ENCODE measurements at places on chromosomes 4 and X.

- H3K27me3 ChIP-seq: peaks cover 7% of the 10 kb centered on the region
- DNase-seq: no peak
- no peak overlapping the region for H3K4me3 ChIP-seq
- H3K4me1 ChIP-seq: peaks cover 7% of the 10 kb centered on the region
- no peaks in the 10 kb centered on the region for H3K36me3 ChIP-seq
These were observed 108.9 kb downstream of the CDS1 start for GRCh38 chr4:84691800-84692199.

- no peaks in the 10 kb centered on the region for H3K4me1 ChIP-seq
- H3K36me3 ChIP-seq: no peaks in the 10 kb centered on the region
- no peak overlapping the region for H3K27ac ChIP-seq
- no peak for DNase-seq
- H3K4me3 ChIP-seq: no peak overlapping the region
These were observed 92.6 kb upstream of the TRPC3 start for GRCh38 chr4:122044501-122044900.

GRCh38 chr4:92303621-92304027 lies at the start of gene GRID2:
Gene GRID2 (plus strand): TSS chr4:92303966.
- no peak within 1 kb of the TSS for H3K27ac ChIP-seq
- DNase-seq: no peak
- H3K4me3 ChIP-seq: no peak within 1 kb of the TSS
- H3K36me3 ChIP-seq: no peaks in the 10 kb centered on the region
- peaks cover 48% of the 10 kb centered on the region for H3K27me3 ChIP-seq
- H3K4me1 ChIP-seq: peaks cover 5% of the 10 kb centered on the region

DNA sequence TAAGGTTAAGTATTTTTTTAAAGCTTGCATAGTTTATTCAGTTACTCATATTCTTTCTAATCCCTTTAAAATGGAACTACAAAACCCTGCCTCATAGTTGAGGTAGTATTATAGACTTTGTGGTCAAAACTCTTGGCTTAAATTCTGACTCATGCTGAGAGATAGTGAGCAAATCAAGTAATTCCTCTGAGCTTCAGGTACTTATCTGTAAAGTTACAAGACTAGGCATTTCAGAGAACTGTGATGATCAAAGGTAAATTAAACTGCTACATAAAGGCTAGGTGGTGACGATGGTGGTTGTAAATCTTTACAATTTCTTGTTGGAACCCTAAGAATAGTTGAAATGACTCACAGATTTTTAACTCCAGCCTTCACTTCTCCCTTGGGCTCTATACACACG lies 3.2 kb upstream of the CLOCK start:
- H3K36me3 ChIP-seq: peaks cover 2% of the 10 kb centered on the region
- H3K4me3 ChIP-seq: no peak overlapping the region
- H3K27me3 ChIP-seq: peaks cover 18% of the 10 kb centered on the region
- peaks cover 36% of the 10 kb centered on the region for H3K4me1 ChIP-seq

DNA sequence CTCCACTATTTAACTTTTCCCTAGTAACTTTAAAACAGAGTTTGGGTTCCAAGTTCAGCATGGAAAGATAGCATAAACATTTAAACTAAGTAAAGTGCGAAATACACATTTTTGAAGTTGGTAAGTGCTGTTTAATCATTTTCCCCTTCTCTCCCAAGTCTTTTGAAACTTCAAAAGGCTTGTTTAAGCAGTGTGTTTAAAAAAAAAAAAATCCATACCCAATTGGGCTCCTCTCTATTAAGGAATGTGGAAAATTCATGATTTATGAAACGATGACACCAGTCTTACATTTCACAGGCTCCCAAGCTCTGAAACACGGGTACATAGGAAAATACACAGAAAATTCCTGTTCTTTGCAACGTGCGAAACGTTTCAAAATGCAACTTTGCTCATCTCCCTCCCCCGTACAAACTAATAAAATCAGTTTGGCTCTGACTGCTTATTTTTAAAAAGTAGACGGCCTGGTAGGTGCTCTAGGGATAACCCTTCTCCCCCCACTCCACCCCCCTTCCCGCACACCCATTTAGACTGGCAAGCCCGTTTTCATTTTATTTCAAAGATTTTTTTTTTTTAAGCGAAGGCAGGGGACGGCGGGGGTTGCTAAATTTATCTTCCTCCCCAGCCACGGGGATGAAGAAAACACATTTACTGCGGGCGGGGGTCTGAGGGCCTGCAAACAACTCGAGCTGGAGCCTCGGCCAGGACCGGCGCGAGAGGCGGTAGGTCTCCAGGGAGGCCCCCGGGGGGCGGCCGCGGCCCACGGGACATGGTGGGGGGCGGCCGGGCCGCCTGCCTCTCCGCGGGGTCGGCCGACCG lies 786 bp upstream of the ZFX start:
- peaks cover 62% of the 10 kb centered on the region for H3K4me1 ChIP-seq
- peaks cover 37% of the 10 kb centered on the region for H3K36me3 ChIP-seq
- DNase-seq: no peak

- no peak for DNase-seq
- H3K4me3 ChIP-seq: no peak overlapping the region
- H3K36me3 ChIP-seq: no peaks in the 10 kb centered on the region
- H3K27me3 ChIP-seq: peaks cover 4% of the 10 kb centered on the region
These were observed 36.3 kb upstream of the REST start for GRCh38 chr4:56871371-56871866.

DNA sequence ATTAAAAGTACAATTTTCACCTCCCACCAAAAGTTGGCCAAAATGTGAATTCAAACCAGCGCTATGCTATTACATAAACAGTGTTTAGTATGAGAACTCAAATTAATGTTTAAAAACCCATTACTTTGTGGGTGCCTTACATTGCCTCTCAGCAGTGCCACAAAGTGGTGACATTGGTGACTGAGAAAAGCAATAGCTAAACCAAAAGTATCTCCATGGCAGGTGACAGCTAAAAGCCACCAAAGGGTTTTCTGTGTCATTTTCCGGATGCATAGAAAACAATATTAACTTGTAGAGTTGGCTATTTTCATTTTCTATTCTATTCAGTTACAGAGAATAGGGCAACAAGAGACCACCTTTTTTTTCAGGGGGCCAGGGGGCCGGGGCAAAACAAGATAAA lies 261.2 kb downstream of the MAPK10 start:
- no peak for DNase-seq
- no peak overlapping the region for H3K4me3 ChIP-seq
- no peaks in the 10 kb centered on the region for H3K27me3 ChIP-seq
- no peaks in the 10 kb centered on the region for H3K4me1 ChIP-seq

GRCh38 chr4:80112236-80112635 lies 39.2 kb upstream of the ANTXR2 start:
- DNase-seq: no peak
- no peaks in the 10 kb centered on the region for H3K4me1 ChIP-seq
- H3K27ac ChIP-seq: no peak overlapping the region
- H3K27me3 ChIP-seq: no peaks in the 10 kb centered on the region
- H3K36me3 ChIP-seq: no peaks in the 10 kb centered on the region

GRCh38 chrX:109672239-109672638 lies 47.3 kb upstream of the KCNE5 start:
- no peaks in the 10 kb centered on the region for H3K27me3 ChIP-seq
- no peak overlapping the region for H3K4me3 ChIP-seq
- peaks cover 78% of the 10 kb centered on the region for H3K36me3 ChIP-seq
- no peaks in the 10 kb centered on the region for H3K4me1 ChIP-seq
- H3K27ac ChIP-seq: no peak overlapping the region

DNA sequence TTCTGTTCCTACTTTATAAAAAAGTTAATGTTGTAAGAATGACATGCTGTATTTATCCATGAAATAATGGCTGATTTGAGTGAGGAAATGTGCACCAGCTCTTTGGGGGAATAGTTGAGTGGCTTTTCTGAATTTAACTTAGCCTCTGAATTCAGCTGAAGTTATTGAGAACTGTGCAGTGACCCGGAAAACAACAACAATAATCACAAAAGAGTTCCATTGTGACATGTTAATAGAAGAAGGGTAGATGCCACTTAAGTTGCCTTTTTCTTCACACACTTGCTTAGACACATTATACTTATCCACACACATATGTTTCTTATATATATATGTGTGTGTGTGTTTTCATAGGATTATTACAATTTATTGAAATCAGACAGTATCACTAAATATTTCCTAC lies 301.2 kb downstream of the BMPR1B start:
- DNase-seq: no peak
- no peaks in the 10 kb centered on the region for H3K36me3 ChIP-seq
- H3K27ac ChIP-seq: no peak overlapping the region
- no peaks in the 10 kb centered on the region for H3K4me1 ChIP-seq

DNA sequence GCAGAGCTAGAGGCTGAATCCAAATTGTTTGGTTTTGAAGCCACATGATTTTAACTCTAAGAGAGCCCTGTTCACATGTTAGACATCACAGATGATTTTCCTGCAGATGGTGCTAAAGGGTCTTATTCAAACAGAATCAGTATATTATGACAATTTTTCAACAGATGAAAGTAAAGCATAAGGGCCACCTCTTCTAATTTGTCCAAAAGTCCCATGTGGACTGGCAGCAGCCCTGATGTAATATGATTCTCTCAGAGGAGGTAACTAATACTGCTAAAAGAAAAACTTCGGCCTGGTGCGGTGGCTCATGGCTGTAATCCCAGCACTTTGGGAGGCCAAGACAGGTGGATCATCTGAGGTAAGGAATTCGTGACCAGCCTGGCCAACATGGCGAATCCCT lies 26.0 kb upstream of the SETD7 start:
- H3K4me3 ChIP-seq: no peak overlapping the region
- H3K27me3 ChIP-seq: peaks cover 16% of the 10 kb centered on the region
- no peaks in the 10 kb centered on the region for H3K4me1 ChIP-seq
- no peak for DNase-seq
- no peak overlapping the region for H3K27ac ChIP-seq

DNA sequence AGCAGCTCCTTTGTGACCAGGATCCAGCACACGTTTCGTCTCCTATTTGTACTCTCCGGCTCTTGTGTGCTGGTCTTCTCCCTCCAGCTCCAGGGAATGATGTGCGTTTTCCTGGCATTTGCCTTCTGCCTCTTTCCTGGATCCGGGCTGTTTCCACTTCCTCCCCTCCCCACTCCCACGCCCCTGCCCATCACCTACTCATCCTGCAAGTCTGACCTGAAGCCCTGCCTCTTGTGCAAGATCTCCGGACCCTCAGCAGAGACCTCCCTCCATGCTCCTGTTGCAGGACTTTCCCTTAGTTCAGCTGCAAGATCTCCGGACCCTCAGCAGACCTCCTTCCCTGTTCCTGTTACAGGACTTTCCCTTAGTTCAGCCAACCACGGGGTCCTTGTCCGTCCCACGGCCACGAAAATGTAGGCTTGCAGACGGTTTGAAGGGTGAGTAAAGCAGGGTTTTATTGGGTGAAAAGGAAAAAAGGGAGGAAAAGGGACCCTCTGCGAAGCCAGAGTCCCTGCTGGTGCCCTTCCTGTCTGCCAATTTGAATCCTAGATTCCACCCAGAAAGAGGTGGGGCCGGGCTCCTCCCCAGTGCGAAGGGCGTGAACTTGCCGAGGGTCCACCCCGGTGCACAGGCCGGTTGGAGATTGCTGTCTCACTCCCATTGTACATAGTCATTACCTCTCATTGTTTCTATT lies 74.4 kb upstream of the IRF2 start:
- H3K27me3 ChIP-seq: no peaks in the 10 kb centered on the region
- no peak for DNase-seq
- H3K4me3 ChIP-seq: no peak overlapping the region
- H3K27ac ChIP-seq: peak overlapping the region; percentile 13

GRCh38 chr4:5863461-5864113 lies 29.3 kb downstream of the CRMP1 start:
- no peak overlapping the region for H3K4me3 ChIP-seq
- no peak overlapping the region for H3K27ac ChIP-seq
- no peaks in the 10 kb centered on the region for H3K36me3 ChIP-seq
- peaks cover 29% of the 10 kb centered on the region for H3K27me3 ChIP-seq
- DNase-seq: peak; percentile 53

Data from activated T-cell treated with anti-CD3 and anti-CD28 coated beads, Interleukin-2, amount 50 U/mL, for 24 hours (primary cell).